ENCODE measurements at places on chromosomes 2 and 18. TPM values are rescaled to one million over a fixed set of nuclear protein-coding genes. Genes with fewer than 3 reads are reported as not detected.

- no peak for DNase-seq
Observed at GRCh38 chr2:103268841-103269498, 507.1 kb downstream of the TMEM182 start.

- DNase-seq, result no peak
Observed at GRCh38 chr18:11873670-11874340, 22.6 kb downstream of the CHMP1B start.

Gene ERICH2
- total RNA-seq, result 2.4 TPM

Gene PPP1R1C
- 2.7 TPM for total RNA-seq

DNA sequence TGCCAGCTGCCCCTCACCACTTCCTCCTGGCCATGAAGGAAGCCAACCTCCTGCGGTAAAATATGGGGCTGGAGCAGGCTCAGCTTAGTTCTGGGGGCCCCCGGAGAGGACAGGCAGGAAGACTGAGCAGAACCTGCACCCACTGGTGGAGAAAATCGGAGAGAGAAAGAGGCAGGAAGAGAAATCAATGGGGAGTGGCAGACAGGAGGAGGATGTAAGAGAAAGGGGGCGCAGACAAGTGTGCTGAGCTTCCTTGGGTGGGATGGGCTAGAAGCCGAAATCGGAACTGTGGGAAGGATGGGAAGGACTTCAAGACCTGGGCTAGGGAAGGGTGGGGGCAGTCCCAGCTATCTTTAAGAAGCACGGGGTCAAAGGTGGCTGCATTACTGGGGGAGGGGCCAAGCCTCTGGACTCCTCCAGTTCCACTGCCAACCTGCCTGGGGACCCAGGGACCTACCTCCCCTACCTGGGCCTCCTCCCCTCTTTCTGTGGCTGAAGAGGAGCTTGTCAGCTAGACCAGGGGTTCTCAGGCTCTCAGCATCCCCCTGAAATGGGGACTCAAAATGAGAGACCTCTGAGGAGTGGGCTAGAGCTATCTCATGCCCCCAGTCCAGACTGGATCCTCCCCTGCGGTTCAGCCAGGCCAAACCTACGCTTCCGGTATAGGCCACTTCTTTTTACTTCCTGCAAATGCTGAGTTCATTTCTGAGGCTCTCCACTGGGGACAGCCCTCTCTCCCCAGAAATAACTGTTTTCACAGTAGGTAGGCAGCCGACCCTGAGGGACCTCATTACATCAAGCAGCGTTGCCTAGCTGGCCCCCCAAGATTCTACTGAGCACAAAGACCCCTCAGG, 33.6 kb upstream of the B3GNT7 start:
- no peak for DNase-seq
